ENCODE measurements at places on chromosomes 12 and 14. TPM values are rescaled to one million over a fixed set of nuclear protein-coding genes. Genes with fewer than 3 reads are reported as not detected.
A peak's percentile ranks its signal among the peaks of the same experiment; 100 is the strongest.

DNA sequence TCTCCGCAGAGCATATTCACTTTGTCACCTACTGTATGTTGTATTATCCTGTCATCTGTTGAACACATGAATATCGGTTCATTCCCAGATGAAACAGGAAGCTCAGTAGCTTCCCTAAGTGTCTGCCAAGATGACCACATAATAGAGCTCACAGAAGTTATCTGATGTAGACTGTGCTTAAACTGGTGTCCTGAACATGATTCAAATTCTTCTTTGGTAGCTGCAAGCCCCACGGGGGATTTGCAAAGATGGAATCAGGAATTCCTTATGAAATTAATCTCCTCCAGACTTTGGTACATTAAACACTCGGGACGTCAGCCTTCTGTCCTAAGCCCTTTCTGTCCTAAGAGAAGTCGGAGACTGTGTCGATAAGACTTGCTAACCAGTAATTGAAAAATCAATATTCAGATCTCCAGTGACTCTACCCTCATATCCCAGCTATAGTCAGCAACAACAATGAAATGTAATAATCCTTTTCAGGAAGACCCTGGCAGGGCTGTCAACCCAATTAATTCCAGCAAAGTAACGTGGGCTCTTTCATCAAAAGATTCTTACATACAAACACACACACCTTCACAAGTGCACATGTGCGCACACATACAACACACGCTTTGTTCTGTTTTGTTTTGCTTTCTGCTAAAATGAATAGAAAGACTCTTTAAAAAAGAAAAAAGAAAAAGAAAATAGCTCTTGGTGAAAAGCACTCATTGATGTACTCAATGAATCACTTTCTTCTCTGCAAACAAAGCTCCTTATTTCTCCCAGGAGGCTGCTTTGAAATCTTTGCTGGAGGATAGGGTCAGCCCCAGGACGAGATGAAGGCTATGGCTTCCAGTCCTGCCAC is 127.2 kb downstream of the RIMBP2 start:
- no peak for DNase-seq

- DNase-seq, result no peak
These were observed 54.2 kb upstream of the AMIGO2 start for GRCh38 chr12:47134005-47134404.

Gene KRT75
- not detected for total RNA-seq

- DNase-seq, result peak; percentile 51
These were observed 339.9 kb upstream of the RGS6 start for GRCh38 chr14:71592361-71592760.

Gene ANKRD33
- not detected for total RNA-seq

GRCh38 chr12:92803903-92804302 is 101.1 kb downstream of the PLEKHG7 start:
- DNase-seq, result no peak

Gene TMPRSS12
- total RNA-seq, result not detected

- DNase-seq, result no peak
These were observed 377.9 kb downstream of the CCDC91 start for GRCh38 chr12:28568118-28568517.

Gene MGAT2
- total RNA-seq, result 19.7 TPM

Gene CBLN3
- total RNA-seq, result 3.3 TPM

- peak; percentile 75 for DNase-seq
These were observed 23.8 kb upstream of the KIF26A start for GRCh38 chr14:104114421-104115130.

- no peak for DNase-seq
These were observed 52.3 kb upstream of the GPHB5 start for GRCh38 chr14:63371033-63371432.

Gene RPL10L
- total RNA-seq, result not detected

Gene GNB3
- total RNA-seq, result 0.46 TPM

- DNase-seq, result no peak
These were observed 26.6 kb downstream of the PPFIBP1 start for GRCh38 chr12:27550653-27550975.

- DNase-seq, result no peak
These were observed 7.0 kb downstream of the SYT1 start for GRCh38 chr12:78871566-78871965.

DNA sequence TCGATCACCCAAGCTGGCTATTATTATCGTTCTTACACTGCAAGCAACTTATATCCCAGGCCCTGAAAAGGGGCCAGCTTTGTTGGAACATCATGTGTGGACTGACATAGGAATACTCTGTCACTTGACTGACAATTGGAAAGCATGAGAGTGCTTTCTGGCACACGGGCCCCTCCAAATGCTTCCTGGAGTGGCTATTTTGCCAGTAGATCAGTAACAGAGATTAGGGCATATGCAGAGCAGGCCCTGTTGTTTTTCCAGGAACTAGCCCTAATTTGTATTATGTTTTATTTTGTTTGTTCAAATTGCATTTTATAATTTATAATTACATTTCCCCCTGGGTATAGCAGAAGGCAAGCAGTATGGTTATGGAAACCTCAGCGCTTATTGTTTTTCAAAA is 170.1 kb upstream of the FRMD6 start:
- no peak for DNase-seq

DNA sequence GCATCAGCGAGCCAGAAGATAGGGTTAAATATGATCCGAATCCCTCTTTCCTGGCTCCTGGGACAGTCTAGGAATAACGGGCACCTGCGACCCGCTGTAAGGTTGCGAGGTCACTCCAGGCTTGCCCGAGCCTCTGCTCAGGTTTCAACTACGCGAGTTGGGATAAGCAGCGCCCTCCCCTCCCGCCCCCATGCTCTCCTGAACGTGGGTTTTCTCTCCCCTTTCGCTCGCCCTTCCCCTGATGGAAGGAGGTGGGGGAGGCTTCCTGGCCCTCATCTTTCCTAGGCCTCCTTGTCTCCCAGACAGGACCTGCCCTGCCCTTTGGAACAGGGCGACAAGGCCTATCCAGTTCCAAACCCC is 753 bp upstream of the ATP5MC2 start:
- DNase-seq, result no peak

Gene PRIMA1
- 0.46 TPM for total RNA-seq

DNA sequence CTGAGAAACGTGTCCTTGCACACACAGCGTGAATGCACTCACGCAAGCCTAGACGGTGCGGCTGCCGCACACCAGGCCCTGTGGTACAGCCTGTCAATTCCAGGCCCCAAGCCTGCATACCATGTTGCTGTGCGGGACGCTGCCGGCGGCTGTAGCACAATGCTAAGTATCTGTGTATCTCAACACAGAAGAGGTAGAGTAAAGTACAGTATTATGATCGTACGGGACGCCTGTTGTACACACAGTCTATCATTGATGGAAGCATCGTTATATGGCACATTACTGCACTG is 45.0 kb downstream of the AMN start:
- DNase-seq, result no peak

DNA sequence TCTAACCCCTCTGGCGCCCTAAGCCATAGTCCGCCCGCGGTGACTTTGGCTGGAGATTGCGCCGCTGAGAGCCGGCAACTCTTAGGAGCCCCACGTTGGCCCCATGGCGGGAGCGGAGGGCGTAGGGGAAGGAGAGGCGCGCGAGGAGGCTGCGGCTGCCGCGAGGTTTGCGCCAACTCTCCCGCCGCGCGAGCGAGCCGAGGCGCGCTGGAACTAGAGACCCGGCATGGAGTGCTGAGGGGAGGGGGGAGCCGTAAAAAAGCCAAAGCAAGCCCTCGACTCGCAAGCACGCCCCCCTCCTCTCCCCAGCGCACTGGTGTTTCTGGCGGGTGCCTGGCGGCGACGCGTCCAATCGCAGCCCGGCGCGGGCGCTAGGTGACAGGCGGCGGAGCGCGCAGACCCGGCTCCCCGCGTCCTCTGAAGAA is at the start of gene SYT10:
Gene SYT10 (minus strand): TSS at position 233 of the 425 bp plus-strand sequence. CDS start 297 bp downstream, outside the sequence.
- no peak for DNase-seq

Gene GLIPR1
- 17.3 TPM for total RNA-seq

- DNase-seq, result peak; percentile 25
These were observed 65.4 kb downstream of the ACSM4 start for GRCh38 chr12:7369274-7369729.

Gene SSTR1
- total RNA-seq, result 14.4 TPM

GRCh38 chr14:58465421-58465820 is 37.9 kb downstream of the KIAA0586 start:
- DNase-seq, result no peak

Gene ISM2
- not detected for total RNA-seq

DNA sequence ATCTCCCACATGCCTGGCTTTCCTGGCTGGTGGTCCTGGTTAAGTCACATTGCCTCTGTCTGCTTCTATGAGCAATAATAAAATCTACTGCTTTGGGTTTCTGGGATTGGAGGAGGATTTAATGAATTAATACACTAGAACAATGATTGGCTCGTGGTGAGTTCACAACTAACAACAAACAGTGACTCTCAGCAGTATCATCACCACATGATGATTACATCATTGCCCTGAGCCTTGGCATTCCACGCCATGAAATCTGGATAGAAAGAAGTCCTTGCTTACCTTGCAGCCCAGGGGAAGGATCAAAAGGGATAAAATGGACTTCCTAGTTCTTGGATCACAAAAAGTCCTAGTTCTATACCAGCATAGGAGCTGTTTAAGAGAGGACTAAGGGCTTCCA is 1069.0 kb downstream of the VRK1 start:
- no peak for DNase-seq

Gene MYH6
- total RNA-seq, result not detected

GRCh38 chr12:55624056-55624455 is 12.6 kb upstream of the OR10P1 start:
- DNase-seq, result no peak

Gene FGFR1OP2
- 78.6 TPM for total RNA-seq

Gene PARP2
- 31.4 TPM for total RNA-seq

DNA sequence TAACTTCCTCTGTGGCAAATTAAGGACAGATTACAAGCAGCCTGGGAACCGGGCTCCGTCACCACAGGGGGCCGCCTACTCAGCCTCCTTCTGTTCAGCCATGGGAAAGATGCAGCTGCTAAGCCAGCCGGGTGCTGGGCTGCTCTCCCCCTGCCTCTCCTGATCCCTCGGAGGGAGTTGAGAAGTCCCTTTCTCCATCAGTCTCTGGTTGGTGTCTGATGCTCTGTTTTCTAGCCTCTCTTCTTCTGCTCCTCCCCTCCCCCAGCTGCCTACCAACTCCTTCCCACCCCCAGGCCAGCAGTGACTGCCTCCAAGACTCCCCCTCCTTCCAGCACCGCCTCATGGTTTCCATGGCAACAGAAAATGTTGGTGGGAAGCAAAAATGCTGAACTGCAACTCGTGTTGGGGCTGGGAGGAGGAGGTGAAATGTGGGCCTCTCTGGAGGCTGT is 486.7 kb downstream of the APAF1 start:
- peak; percentile 24 for DNase-seq

- DNase-seq, result no peak
These were observed 128.5 kb upstream of the DCN start for GRCh38 chr12:91311081-91311480.

GRCh38 chr14:85217412-85217811 is 312.5 kb upstream of the FLRT2 start:
- no peak for DNase-seq

DNA sequence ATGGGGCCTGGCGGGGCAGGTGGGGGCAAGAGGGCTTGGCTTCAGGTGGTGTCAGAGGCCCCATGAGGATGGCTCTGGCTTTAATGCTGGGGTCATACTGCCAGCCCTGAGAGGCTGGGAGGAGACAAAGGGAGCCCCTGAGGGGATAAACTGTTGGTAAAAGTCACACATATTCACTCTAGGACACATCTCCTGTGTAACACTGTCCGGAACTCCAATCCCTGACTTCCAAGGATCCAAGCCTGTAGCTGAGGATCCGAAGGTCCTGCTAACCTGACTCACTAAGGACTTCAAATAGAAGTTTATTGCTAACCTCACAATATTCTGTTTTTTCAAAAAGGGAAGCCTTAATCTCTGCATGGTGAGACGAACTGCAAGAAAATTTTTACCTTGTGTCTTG is 39.2 kb upstream of the GPR68 start:
- DNase-seq, result no peak

All from upper lobe of left lung (tissue), 6 donors.